ENCODE measurements at places on chromosomes 6 and 20.
A peak's percentile ranks its signal among the peaks of the same experiment; 100 is the strongest.

GRCh38 chr6:163014736-163015135 lies 287.0 kb downstream of the PACRG start:
- peak; percentile 19 for DNase-seq

DNA sequence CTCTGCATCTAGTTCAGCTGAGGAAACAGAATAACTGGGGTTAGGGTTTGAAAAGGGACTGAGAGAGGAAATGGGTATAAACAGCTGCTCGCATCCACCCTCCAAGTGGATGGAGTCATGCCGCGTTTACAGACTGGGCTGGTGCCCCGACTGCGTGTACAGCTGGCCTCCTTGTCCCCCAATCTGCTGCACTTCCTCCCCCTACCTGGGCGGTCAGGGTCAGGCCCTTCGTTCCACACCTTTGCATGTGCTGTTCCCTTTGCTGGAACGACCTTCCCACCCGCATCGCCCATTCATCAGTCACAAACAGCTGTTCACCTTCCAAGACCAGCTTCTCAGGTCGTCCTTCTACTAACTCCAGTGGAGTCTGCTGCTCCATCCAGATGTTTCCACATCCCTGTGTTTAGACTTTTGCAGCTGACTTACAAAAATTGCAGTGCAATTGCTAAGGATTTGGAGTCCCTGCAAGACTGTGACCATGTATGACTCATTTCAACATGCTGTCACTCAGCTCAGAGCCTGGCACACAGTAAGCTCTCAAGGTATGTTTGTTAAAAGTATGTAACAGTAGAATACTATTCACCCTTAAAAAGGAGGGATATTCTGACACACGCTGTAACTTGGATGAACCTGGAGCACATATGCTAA lies 129.3 kb downstream of the DTNBP1 start:
- no peak for DNase-seq

DNA sequence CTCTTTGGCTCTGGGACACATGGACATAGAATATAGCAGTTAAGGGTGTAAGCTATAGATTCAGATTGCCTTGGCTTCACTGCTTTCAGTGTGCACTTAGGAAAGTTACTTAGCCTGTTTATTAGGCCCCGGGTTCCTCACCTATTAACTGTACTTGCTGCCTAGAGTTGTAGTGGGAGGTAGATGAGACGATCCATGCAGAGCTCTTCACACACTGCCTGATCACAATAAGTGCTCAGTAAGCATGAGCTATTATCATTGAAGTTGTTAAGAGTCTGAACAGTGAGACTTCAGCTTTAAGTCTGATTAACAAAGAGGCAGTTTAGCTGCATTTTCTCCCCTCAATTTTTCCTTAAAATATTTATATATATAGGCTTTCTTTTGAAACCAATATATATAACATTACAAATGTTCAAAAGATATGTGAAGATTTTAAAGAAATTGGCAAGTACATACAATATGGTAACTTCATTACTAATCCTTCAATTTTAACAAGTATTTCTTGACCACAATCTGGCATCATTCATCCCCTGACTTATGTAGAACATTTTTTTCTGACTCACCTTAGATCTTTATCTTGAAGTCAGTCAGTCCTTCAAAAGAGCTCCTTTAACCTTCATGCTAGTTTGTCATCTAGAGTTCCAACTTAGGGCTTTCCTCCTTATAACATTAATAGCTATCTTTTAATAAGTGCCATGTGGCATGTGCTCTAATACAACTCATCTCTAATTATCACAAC lies 20.5 kb upstream of the SUPT3H start:
- no peak for DNase-seq

- DNase-seq, result no peak
Measured at GRCh38 chr6:136226674-136227377, 23.3 kb downstream of the MTFR2 start.

- DNase-seq, result no peak
Measured at GRCh38 chr6:2791450-2791974, 26.3 kb downstream of the WRNIP1 start.

- DNase-seq, result no peak
Measured at GRCh38 chr6:44390158-44390683, 2.7 kb downstream of the CDC5L start.

DNA sequence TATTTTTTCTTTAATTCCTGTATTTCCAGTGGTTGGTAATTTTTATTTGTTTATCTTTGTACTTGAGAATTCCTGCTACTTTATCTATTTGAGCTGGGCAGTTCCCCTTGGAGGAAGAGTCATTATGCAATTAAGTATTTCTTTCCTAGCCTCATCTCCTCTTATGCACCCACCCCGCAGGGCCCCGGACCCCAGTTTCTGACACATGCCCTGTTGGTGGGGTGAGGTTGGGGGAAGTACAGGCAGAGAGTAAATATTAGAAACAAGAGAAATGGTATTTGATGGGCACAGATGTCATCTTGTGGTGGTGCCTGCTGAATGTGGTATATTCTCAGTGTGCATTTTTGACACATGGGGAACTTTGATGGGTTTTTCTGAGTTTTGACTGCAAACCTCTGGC lies 602.7 kb upstream of the NOX3 start:
- DNase-seq, result no peak

DNA sequence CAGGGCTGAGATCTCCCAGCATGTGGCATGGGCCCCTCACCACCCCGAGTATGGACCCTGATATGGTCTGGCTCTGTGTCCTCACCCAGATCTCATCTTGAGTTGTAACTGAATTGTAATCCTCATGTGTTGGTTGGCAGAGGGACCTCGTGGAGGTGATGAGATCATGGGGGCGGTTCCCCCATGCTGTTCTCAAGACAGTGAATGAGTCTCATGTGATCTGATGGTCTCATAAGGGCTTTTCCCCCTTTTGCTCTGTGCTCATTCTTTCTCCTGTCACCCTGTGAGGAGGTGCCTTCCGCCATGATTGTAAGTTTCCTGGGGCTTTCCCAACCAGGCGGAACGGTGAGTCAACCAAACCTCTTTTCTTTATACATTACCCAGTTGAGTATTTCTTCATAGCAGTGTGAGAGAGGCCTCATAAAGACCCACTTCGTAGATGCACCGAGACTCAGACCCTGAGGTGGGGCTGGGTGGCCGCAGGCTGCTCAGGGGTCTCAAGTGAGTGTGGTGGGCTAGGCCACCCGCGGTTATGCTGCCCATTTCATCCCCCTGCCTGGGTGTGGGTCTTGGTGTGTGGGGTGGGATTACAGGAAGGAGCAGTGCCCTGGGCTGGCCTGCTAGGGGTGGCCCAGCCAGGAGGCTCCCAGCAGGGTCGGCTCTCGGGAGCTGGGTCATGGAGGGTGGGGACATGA lies 26.2 kb upstream of the GATA5 start:
- DNase-seq, result peak; percentile 6

- no peak for DNase-seq
Measured at GRCh38 chr20:17965042-17965697, 3.4 kb downstream of the SNX5 start.

DNA sequence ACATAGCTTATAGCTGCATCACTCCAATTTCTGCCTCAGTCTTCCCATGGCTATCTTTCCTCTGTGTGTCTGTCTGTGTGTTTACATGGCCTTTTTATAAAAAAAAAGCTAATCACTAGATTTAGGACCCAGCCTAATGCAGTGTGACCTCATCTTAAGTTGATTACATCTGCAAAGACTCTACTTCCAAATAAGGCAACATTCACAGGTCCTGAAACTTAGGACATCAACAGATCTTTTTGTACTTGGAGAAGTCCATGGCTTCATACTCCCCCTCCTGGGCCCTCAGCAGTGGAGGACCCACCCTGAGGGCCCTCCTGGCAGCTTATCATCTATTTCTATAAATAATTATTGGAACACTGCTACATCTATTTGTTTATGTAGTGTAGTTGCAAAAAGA lies 146.1 kb downstream of the LMBRD1 start:
- DNase-seq, result no peak

GRCh38 chr20:48737434-48738093 lies 90.2 kb downstream of the PREX1 start:
- DNase-seq, result no peak

DNA sequence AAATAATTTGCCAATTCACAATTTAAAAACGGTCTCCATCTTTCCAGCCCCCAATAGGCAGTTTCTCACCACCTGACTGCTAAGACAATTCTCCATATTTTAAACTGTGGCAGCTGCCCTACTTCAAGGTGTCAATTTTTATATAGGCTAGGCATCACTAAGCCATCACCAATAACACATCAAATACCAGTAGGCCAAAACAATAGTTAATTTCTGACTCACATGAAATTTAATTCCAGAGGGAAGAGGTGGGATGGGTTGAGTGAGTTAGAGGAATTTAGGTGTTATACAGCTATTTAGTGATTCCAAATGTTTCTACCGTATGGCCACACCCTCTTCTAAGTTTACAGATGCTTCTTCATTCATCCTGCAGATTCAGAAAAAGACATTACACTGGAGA lies 49.9 kb downstream of the GFRAL start:
- DNase-seq, result no peak

GRCh38 chr6:166591961-166592520 lies 5.6 kb upstream of the RAMACL start:
- no peak for DNase-seq

GRCh38 chr6:153108315-153108714 lies 22.8 kb downstream of the RGS17 start:
- DNase-seq, result no peak

- no peak for DNase-seq
Measured at GRCh38 chr20:37243937-37244571, 17.6 kb downstream of the GHRH start.

DNA sequence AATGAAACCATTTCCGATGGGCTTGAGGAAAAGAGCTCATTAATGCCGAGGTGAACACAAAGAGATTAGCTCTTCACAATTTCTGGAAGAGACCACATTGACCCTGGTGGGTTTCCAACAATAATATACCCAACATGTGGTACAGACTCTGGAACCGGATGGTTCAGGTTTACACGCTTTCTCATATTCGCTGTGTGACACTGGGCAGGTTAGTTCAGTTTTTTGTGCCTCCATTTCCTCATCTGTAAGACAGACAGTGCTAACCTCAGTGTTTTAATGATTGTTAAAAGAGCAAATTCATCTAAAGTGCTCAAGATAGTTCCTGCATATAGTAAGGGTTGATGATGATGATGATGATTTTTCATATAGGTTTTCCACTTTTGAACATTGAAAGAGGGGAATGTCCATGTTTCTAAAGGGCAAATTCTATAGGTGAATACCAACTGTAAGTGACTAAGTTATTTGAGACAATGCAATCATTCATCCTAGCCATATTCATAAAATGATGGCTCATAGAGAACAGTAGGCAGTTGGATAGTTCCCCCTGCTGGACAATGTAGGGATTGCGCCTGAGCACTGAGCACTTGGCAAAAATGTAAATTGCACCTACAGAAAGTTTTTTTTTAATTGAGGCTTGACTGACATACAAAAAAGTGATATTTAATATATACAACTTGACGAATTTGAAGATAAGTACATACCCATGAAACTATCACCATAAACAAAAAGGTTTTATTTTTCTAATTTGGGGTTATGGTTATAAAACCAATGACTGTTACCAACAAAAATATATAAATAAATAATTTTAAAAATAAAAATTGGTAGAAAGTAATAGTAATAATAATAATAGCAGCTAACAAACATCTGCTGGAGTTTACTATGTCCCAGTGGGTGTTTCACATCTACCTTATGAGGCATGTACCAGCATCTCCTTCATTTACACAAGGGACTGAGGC lies 2.1 kb upstream of the PERP start:
- DNase-seq, result peak; percentile 52

- DNase-seq, result no peak
Measured at GRCh38 chr6:28543651-28544610, 18.2 kb downstream of the GPX5 start.

- no peak for DNase-seq
Measured at GRCh38 chr6:46273911-46274310, 103.1 kb upstream of the ENPP5 start.

DNA sequence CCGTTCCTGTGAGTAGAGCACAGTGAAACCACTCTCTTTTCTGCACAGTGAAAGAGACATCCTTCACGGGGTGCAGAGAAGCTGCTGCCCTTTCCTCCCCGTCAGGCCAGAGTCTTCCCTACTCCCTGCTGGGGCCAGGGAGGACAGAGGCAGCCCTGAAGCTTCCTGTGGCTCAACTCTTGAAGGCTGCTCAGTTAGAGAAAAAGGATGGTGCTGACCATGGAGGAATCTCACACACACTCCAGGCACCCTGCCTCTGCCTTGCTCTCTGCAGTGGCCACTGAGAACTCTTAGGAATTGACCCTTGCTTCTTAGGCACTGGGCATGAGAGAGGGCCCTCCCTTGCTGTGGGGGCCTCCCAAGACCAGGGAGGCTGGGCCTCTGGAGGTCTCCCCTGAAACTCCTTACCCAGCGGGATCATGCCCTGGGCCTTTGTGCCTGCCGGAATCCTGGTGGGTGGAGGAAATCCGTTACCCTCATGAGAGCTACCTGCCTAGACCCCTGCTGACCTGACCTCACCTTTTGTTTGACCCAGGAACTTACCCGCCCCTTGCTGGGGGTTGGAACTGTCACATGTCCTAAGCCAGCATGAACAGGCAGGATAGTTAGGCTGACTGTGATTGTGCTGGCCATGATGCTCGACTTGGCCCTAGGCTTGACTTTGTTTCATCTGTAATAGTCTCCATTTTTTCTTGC lies 65.0 kb upstream of the CD93 start:
- no peak for DNase-seq

DNA sequence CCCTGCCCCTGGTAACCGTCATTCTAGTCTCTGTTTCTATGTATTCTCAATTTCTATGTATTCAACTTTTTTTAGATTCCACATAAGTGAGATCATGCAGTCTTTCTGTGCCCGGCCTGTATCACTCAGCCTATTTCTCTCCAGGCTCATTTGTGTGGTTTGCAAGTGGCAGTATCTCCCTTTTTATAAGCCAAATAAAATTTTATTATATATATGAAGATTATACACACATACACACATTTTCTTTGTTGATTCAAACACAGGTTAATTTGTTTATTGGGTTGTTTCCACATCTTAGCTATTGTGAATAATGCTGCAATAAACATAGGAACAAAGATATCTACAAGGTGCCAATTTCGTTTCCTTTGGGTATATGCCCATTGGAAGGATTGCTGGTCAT lies 571.7 kb downstream of the DHX35 start:
- DNase-seq, result no peak

DNA sequence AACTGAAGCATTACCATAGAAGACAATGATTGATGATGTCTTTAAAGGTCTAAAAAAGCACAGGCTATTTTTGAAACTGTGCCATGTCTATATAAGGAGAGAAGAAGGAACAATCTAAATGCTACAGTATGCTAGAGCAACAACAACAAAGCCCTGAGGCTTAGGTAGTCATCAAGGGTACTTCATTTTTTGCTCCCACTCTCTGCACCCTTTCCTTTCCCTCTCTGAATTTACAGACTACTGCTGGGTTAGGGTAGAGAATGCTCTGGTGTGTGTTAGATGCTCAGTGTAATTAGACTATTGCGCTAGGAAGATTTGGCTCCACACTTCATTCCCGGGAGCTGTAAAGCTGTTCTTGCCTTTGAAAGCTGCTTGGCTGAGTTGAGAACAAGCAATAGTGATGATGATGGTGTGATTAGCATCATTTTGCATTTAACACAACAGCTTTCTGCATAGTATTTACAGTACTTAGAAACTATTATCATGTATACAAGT lies 1262.5 kb upstream of the CITED2 start:
- no peak for DNase-seq

Measured in HFFc6 (cell line).